ENCODE measurements at places on chromosomes 16 and 17. TPM values are rescaled to one million over a fixed set of nuclear protein-coding genes. Genes with fewer than 3 reads are reported as not detected.
A peak's percentile ranks its signal among the peaks of the same experiment; 100 is the strongest.

Gene CCL16
- polyA plus RNA-seq: not detected

Gene CDH11
- polyA plus RNA-seq: 2.2 TPM

Gene GRN
- polyA plus RNA-seq: 31.8 TPM

Gene MYO15B
- 82.3 TPM for polyA plus RNA-seq

Gene PRR35
- polyA plus RNA-seq: not detected

Gene TEKT5
- 0.62 TPM for polyA plus RNA-seq

Gene PRR11
- 1.6 TPM for polyA plus RNA-seq

Gene GAS2L2
- polyA plus RNA-seq: not detected

Gene UQCRC2
- polyA plus RNA-seq: 165 TPM

DNA sequence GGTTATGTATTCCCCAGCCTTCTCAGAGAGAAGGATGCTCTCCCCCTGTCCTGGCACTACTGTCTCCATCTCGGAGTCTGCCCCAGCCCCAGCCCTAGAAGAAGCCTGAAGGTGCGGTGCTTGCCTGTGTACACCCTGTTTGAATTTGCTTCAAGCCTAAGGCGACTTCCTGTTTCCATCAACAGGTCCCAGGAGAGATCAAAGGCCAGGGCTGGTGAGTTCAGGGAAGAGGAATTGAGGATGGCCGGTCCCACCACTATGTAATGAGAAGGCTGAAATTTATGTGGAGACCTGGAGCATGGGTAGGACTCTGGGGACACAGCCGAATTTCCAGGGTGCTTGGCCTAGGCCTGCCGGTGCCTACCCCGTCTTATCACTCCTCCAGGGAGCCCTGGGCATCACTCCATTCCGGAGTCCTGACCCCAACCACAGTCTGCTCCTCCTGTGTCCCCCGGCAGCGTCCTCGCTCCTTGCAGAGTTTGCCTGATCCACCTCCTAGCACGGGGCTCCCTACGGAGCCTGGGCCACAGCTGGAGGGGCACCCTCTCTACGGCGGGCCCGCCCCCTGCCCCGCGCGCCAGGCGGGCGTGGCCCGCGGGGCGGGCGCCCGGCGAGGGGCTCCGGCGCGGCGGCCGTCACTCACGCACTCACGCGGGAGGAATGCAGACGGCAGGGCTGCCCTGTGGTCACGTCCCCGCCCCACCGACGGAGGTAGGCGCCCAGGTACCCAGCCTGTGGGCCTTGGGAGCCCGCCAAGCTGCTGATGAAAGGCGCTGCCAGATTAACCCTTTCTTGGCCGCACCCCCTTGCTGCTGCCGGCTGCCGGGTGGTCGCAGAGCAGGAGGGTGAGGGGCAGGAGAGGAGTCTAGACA lies 53.8 kb upstream of the TAC4 start:
- peak; percentile 74 for DNase-seq

DNA sequence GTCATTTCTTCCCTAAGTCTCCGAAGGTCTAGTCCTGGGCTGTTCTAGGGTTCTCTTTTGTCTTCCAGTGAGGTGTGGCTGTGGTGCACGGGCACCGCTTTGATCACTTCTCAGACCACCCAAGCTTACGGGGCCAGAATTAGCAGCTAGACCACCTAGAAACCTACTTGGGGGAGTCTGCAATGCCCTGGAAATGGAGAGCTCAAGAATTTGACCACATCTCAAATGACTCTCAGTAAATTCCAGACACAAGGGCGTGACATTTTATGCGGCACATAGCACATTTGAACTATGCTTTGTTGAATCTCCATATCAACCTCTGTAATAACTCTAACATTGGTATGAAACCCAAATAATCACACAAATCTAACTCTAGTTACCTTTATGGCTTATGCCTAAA lies 24.9 kb downstream of the TRIM16 start:
- peak; percentile 24 for DNase-seq

- peak; percentile 69 for DNase-seq
These were observed 1.1 kb downstream of the FHOD1 start for GRCh38 chr16:67246081-67246755.

GRCh38 chr17:14712611-14713021 lies 411.7 kb downstream of the HS3ST3B1 start:
- DNase-seq: no peak

DNA sequence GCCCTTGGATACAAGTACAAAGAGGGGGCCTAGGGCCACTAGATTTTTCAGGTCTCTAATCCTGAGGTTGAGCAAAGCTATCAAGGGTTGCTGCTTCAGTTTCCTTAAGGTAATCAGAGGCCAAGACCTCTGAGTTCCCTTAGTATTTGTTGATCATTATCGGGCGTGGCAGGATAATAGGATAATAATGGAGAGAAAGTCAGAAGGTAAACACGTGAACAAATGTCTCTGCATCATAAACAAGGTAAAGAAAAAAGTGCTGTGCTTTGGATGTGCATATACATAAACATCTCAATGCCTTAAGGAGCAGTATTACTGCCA lies 41.5 kb upstream of the YPEL2 start:
- DNase-seq: no peak

- no peak for DNase-seq
These were observed 22.2 kb upstream of the LCMT1 start for GRCh38 chr16:25089351-25089750.

DNA sequence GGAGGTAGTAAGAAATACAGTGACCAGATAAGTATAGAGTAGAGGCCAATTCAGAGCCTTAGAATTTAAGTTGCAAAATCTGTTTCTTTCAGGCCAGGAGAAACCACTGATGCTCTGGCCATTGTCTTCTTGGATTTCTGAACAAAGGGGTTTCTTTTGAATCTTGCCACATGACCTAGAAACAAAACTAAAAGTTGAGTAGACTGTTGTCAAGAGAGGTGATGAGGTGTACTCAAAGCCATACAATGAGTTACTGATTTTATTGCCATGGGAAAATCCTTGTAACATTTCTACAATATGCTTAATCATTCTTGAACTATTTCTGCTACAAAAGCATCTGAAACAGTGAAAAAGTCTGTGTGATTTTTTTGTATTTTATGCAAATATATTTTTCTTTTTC lies 881.3 kb downstream of the CDH11 start:
- no peak for DNase-seq

GRCh38 chr16:1793578-1794220 lies at the start of gene IGFALS:
Gene IGFALS, minus strand, starts transcription at chr16:1793705. Its CDS starts 53 bp downstream, at chr16:1793652.
- peak; percentile 73 for DNase-seq

GRCh38 chr17:82740906-82741759 lies 5.7 kb downstream of the FN3K start:
- DNase-seq: no peak

DNA sequence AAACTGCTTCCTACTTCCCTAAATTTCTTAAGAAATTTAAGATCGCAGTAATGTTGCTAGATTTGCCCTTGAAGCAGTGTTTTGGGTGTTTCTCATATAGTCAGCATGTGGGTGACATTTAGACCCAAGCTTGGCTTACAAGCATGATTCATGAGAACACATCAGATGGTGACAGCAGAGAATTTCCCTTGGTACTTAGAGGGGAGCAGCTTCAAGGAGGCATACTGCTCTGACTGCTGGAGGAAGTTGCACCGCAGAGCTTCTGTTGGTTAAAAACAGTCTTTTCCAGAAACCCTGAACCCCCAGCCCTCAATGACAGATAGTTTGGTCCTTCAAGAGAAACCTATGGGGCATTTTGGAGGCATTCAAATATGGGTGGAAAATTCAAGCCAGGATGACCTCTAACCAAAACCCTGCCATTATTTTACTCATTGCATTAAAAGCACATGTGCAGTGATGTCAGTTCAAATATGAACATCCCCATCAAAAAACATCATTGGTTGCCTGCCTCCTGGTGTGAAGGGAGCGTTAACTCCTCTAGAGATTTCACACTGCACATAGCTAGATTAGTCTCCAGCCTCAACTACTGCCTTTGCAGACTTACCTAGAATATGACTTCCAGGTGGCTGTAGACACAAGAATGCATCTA lies 201.5 kb upstream of the CACNG5 start:
- peak; percentile 38 for DNase-seq

DNA sequence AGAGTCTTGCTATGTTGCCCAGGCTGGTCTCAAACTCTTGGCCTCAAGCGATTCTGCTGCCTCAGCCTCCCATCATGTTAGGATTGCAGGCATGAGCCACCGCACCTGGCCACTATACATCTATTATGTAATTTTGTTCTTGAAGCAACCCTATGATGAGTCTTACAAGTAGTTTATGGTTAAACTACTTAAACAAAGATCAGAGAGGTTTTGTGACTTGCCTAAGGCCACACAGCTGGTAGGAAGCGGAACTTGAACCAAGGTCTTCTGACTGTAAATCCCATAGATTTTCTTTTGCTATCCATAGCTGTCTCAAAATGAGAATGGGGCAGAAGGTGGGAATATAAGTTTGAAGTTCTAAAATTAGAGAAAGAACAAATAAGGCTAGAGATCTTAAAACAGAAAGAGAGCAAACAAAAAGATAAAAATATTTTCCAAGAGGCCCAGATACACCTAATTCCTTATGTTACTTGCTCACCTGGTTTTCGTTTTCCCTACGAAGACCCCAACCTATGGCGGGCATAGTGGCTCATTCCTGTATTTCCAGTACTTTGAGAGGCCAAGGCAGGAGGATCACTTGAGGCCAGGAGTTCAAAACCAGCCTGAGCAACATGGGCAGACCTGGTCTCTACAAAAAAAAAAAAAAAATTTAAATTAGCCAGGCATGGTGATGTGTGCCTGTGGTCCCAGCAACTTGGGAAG lies 32.4 kb downstream of the VWA3A start:
- no peak for DNase-seq

DNA sequence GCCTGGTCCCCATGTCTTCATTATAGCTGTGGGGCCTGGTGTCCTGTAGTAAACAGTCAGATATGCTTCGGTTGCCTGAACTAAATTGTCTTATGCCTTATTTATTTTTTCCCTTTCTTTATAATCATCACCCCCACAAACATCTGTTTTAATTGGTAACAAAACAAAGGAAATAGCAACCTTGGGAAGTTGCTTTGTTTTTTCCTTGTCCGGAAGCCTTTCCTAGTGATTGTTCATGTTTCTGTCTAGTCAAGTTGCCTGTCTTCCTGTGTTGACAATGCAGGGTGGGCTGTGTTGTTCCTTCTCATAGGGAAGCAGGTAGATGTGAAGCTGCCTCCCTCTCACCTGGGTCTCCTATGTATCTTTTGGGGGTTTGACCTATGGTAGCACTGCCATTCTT lies 16.7 kb downstream of the PGS1 start:
- no peak for DNase-seq

GRCh38 chr17:74959826-74960515 lies 12.6 kb downstream of the HID1 start:
- no peak for DNase-seq

- no peak for DNase-seq
These were observed 520.6 kb upstream of the SOX9 start for GRCh38 chr17:71600137-71600789.

- peak; percentile 56 for DNase-seq
These were observed 4.7 kb downstream of the ITGAE start for GRCh38 chr17:3796110-3796821.

GRCh38 chr16:64133366-64133765 lies 988.5 kb downstream of the CDH11 start:
- DNase-seq: peak; percentile 51

DNA sequence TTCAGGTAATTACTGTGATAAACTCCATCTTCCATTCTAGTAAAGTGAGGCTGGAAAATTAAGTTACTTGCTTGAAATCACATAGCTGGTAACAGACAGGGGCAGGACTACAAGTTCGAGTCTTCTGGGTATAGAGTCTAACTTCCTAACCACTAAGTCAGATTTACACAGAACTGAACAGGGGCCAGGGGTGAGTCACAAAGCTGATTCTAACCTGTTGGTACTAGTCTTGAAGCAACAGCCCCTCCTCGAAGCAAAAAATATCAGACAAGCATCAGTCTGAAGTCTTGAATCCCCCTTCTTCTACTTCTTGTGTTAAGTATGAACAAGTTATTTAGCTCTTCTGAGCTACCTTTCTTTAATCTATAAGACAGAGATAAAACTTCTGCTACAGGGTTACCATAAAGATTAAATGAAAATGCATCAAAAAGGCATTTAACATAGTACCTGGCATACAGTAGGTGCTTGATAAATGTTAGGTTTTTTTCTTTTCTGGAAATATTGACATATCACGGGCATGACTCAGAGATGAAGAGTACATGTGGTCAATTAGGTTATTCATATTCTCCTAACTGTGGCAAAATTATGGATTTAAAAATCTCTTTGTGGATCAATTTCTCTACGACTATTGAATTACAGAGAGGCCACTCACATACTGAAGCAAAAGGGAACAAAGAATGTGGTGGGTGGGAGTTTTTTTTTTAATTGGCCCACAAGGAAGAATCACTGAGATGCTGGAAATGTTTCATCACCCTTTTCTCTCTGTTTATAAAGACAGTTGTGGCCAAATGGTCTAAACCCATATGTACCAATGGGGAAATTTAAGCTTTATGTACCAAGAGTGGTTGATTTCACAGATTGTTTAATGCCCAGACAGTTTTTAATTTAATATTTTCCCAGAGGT lies 266.9 kb upstream of the DYNLRB2 start:
- DNase-seq: no peak

DNA sequence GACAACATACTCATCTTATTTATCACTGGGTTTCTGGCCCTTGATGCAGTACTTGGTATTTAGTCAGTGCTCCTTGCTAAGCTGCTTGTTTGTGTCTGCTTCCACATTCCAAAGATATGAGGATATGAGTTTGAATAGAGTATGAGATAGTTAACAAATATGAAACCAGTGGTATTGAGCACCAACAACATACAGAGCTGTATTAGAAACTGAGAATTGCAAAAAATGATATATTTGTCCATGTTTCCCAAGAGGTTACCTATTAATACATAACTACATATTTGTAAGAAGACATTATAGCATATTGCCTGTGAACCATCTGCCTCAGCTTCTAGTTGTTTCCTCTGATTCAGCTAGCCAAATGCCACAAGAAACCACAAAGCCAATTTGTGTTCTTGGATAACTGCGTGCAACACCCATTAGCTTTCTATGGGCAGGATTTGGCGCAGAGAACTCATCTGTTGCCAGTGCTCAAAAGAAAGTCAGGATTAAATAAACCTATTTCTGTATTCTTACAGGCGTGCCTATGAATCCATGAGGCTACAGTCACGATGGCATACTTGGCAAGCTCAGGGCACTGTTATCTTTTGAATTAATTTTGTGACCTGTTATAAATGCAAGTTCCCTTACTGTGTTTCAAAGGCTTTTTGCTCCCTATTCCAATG lies 194.4 kb downstream of the MAP2K6 start:
- no peak for DNase-seq

GRCh38 chr16:48616571-48616970 lies 6.6 kb upstream of the N4BP1 start:
- peak; percentile 7 for DNase-seq

DNA sequence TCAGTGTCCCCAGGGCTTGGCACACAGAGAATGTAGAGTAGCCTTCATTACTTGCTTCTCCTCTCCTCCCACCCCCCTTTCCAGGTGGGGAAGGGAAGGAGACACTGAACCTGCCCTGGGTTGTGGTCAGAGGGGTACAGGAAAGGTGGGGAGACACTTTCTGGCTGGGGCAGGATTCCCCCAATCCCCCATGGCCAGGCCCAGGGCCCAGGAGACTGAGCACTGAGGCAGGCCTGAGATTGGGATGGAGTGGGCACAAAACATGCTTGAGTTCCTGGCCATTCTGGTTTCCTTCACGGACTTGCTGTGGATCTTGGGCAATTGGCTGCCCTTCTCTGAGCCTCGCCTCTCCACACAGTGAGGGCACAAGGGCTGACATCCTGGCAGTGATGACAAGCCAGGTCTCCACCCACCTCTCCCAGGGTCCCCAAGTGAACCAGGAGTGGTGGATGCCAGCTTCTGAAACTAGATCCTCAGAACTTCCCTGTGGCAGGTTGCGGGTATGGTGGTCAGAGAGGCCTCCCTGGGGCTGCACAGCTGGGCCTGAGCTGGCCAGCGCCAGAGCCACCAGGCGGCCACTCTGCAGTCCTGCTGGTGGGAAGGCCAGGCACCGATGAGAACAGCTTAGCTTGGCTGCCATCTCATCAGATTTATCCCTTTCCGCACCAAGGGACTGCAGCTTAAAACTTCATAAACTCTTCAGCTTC lies 9.3 kb downstream of the ZNF629 start:
- DNase-seq: no peak

All from stomach (tissue), 19 donors.